ENCODE measurements at places on chromosomes 13 and 19.

DNA sequence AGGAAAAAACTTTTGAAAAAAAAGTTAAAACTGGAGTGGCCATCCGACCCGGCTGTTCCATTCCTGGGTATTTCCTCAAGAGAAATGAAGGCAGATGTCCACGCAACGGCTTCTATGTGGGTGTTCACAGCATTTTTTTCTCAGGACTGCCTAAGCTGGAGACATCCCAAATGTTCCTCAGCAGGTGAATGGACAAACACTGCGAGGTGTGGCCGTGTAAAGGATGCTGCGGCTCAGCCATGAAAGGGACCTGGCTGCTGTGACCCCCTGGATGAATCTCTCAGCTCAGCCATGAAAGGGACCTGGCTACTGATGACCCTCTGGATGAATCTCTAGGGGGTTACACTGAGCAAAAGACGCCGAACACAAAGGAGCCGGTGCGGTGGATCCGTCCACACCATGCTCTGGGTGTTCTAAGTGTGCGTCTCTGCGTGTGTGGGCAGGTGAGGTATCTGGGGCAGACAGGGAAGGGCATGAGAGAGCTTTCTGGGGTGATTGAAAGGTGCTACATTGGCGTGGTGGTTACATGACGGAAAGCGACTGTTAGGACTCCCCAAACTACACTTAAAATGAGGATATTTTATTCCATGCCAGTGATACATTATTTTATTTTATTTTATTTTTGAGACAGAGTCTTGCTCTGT lies 7.2 kb upstream of the ASPDH start:
- no peaks in the 10 kb centered on the region for H3K36me3 ChIP-seq
- H3K27me3 ChIP-seq = peaks cover 15% of the 10 kb centered on the region
- DNase-seq = no peak
- H3K4me1 ChIP-seq = no peaks in the 10 kb centered on the region
- no peak overlapping the region for H3K27ac ChIP-seq

- no peak for DNase-seq
- H3K36me3 ChIP-seq = no peaks in the 10 kb centered on the region
- H3K27me3 ChIP-seq = no peaks in the 10 kb centered on the region
- H3K4me1 ChIP-seq = no peaks in the 10 kb centered on the region
- no peak overlapping the region for H3K4me3 ChIP-seq
Observed at GRCh38 chr19:6018786-6019185, 40.8 kb upstream of the RANBP3 start.

DNA sequence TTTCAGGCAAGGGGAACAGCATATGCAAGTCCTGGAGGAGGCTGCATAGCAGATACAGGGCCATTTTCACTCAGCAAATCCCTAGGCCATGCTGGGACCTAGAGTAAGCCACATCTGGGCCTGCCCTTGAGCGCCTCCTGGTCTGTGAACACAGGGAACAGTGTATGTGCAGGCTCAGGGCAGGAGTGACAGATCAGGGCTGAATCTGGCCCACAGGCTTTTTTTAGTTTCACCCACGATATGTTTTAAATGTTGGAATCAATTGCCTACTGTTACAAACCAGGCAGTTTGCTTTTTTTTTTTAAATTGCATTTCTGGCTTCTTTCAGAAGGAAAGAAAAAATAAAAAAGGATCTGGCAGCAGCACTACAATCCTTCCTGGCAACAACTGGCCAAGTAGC lies 1.5 kb upstream of the TMEM145 start:
- no peak overlapping the region for H3K4me3 ChIP-seq
- peaks cover 8% of the 10 kb centered on the region for H3K4me1 ChIP-seq
- DNase-seq = no peak
- H3K36me3 ChIP-seq = no peaks in the 10 kb centered on the region
- H3K27me3 ChIP-seq = peaks cover 52% of the 10 kb centered on the region
- H3K27ac ChIP-seq = no peak overlapping the region

DNA sequence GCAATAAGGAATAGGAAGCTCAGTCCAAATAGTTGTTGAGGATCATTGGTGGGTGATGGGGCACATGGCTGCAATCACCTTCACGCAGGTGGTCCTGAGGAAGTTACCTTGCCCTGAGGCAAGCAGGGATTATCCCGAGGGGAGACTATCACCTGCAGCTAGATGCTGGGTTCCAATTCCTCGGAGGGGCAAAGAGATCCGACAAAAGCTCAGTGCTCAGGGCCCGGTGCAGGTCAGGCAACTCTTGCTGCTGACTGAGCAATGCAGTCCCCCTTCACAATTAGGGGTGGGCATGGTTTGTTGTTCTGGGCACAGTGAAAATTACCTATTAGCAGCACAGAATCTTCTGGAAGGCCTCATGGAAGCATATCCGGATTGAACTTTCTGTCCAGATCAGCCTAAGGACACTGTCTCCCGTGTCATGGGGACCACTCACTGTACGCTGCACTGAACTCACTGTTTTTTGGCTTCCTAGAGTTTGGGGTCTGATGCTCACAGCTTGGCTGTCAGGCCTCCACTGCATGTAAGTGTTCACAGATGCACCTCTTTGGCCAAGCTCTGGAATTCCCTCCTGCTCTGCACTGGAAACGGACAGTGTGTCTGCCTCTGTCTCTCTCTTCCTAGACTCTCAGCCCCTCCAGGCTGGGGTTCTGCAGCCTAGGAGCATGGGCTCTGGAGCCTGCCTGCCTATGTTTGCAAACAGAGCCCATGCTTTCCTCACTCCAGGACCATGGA lies 372.7 kb downstream of the ZNF536 start:
- H3K36me3 ChIP-seq = no peaks in the 10 kb centered on the region
- no peak for DNase-seq
- H3K27me3 ChIP-seq = no peaks in the 10 kb centered on the region
- no peak overlapping the region for H3K27ac ChIP-seq

DNA sequence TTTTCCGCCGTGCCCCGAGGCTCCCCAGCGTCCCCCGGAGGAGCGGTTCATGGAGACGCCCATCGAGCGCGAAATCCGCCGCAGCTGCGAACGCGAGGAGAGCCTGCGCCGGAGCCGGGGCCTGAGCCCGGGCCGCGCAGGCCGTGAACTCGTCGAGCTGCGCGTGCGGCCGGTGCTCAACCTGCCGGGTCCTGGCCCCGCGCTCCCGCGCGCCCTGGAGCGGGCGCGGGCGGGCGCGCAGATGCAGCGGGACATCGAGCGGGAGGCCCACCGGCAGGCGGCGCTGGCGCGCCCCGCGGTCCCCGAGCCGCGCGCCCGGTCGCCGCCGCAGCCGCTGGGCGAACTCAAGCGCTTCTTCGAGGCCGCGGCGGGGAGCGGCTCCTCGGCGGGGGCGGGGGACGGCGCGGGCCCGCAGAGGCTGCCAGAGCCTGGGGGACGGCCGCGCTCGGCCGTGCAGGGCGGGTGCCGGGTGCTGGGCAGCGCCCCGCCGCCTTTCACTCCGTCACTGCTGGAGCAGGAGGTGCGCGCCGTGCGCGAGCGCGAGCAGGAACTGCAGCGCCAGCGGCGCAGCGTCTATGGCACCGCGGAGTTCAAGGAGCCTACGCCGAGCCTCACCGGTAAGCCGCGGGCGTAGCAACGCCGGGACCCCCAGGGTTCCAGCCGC lies 807 bp downstream of the MISP3 start:
- no peaks in the 10 kb centered on the region for H3K27me3 ChIP-seq
- no peaks in the 10 kb centered on the region for H3K36me3 ChIP-seq
- peak; percentile 80 for DNase-seq
- peaks cover 52% of the 10 kb centered on the region for H3K4me1 ChIP-seq

DNA sequence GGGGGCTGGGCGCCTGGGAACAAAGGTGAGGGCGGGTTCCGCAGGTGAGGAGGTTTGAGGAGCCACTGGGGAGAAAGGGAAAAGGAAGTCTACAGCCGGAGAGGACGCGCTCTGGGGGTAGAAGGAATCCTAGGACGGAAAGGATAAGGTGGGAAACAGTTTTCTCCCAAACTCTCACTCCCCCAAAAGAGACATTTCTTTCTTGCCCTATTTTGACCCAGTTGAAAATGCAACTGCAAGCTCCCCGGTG lies 651 bp upstream of the POLR1D start:
- H3K4me1 ChIP-seq = peaks cover 29% of the 10 kb centered on the region
- H3K36me3 ChIP-seq = no peaks in the 10 kb centered on the region

- DNase-seq = no peak
- no peak overlapping the region for H3K27ac ChIP-seq
- H3K4me1 ChIP-seq = no peaks in the 10 kb centered on the region
- H3K36me3 ChIP-seq = no peaks in the 10 kb centered on the region
Observed at GRCh38 chr13:31477961-31478360, 261.4 kb upstream of the RXFP2 start.
